Ureter (tissue), 1 donor: ENCODE measurements at places on chromosomes 3 and 15. TPM values are rescaled to one million over a fixed set of nuclear protein-coding genes. Genes with fewer than 3 reads are reported as not detected.

DNA sequence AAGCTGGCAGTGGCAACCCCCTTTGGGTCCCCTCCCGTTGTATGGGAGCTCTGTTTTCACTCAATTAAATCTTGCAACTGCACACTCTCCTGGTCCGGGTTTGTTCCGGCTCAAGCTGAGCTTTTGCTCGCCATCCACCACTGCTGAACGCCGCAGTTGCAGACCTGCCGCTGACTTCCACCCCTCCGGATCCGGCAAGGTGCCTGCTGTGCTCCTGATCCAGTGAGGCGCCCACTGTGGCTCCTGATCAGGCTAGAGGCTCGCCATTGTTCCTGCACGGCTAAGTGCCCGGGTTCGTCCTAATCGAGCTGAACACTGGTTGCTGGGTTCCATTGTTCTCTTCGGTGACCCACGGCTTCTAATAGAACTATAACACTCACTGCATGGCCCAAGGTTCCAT lies 22.8 kb downstream of the CHST2 start:
- no peak for DNase-seq

GRCh38 chr3:84265768-84266167 lies 693.0 kb upstream of the CADM2 start:
- DNase-seq: no peak

DNA sequence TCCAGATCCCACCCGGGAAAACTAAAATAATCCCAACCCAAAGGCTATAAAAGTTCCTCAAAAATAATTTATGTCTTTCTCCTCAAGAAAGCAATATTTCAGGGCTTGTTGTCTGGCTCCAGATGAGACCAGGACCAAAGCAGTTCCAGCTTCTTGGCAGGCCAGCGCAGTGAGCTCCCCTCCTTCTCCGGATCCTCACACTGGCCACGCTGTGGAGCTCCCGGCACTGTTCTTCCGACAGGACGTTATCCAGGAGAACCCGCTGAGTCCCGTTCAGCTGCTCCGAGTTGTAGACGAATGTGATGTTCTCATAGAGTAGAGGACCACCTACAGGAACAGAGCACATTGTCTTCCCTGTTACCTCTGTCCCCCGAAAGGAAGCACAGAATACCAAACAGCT lies 146.3 kb downstream of the P3H2 start:
- no peak for DNase-seq

DNA sequence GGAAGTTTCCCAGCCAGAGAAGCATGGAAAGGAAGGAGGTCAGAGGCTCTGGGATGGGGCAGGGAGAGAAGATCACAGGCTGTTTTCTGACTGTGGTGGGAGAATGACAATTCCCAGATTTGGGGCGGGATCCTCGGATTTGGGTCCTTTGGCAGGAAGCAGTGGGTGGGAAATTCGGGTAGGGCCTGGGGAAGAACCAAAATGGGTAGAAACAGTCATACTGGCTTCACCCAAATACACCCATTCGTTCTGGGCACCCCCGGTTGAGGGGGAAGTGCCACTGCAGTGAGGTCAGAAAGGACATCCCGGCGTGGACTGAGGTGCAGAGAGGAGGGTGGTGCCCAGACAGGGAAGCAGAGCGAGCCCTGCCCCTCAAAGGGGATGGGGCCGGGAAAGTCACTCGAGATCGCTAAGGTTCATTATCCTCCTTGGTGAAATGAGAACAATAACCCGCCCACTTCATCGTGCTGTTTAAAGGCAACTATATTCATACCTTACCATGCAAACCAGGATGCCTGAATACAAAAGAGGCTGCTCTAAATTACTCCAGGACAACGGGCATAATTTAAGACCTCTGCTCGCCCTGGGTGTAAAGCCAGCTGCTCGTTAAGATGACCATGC lies 28.8 kb downstream of the TNK2 start:
- DNase-seq: no peak

GRCh38 chr15:83215306-83215705 lies 7.7 kb upstream of the HDGFL3 start:
- no peak for DNase-seq

DNA sequence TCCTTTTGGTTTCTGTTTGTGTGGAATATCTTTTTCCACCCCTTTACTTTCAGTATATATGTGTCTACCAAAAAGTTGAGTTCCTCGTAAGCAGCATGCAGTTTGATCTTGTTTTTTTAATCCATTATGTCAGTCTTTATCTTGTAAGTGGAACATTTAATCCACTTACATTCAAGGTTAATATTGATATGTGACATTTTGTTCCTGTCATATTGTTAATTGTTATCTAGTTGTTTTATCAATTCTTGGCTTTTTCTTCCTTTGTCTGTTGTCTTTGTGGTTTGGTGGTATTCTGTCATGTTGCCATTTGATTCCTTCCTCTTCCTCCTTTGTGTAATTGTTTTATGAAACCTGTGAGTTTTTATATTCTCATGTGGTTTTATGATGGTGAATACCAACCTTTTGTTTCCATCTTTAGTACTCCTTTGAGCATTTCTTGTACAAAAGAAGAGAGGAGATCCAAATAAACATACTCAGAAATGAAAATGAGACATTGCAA lies 43.4 kb upstream of the XCR1 start:
- DNase-seq: no peak

DNA sequence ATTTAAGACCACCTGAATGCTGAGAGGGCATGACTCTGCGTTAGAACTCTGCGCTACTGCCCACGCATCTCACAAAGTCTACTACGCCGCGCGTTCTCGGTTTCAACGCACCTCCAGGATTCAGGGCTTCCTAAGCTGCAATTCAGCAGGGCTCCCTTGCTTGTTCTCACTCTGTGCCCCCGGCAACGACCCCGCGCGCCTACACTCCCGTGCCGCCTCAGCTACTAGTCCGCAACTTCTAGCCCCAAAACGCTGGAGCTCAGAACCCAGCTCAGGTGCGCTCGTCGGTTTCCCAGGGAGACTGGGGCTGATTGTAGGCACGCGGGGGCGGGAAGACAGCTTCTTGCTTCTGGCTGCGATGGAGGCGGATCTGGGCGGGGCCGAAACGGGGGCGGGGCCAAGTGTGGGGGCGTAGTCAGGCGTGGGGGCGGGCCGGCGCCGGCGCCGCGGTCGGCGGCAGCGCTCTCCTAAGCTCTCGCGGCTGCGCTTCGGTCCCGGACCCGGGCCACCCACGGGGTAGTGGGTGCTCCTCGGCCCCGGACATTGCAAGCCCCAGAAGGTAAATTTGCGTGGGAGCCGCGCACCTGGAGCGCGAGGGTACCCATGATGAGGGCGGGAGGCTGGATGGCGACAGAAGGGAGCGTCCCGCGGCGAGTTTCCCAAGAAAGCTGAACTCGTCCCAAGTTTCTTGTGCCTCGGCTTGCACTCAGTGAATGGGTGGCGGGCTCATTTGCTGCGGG lies at the start of gene ARHGEF26:
ARHGEF26 (plus strand) TSS at position 430 of the 740 bp plus-strand sequence. CDS start 603 bp downstream, outside the sequence.
- peak; percentile 92 for DNase-seq

The LRRN1 gene
- 4.7 TPM for total RNA-seq

The CSPG5 gene
- not detected for total RNA-seq

The NIPA2 gene
- total RNA-seq: 39.2 TPM
